HL-60 (cell line): ENCODE measurements at places on chromosomes 2 and 18.

- DNase-seq = no peak
Observed at GRCh38 chr2:88845772-88846661, 154.5 kb downstream of the RPIA start.

DNA sequence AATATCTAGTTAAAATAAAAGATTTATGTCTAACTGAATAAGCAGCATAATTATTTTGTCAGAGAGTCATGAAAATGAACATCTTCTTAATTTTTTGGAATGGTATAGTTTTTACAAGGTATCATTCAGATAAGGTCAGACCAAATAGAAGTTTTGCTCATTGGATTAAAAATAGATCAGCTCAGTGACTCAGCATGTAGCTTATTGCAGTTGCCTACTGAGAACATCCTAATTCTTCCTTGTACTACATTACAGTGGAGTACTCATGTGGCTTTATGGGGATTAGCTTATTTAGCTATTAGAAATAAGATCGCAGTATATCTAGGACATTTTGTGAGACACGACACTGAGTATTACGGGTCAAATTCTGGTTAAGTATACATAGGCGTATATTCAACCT lies 38.2 kb upstream of the PPM1B start:
- no peak for DNase-seq

DNA sequence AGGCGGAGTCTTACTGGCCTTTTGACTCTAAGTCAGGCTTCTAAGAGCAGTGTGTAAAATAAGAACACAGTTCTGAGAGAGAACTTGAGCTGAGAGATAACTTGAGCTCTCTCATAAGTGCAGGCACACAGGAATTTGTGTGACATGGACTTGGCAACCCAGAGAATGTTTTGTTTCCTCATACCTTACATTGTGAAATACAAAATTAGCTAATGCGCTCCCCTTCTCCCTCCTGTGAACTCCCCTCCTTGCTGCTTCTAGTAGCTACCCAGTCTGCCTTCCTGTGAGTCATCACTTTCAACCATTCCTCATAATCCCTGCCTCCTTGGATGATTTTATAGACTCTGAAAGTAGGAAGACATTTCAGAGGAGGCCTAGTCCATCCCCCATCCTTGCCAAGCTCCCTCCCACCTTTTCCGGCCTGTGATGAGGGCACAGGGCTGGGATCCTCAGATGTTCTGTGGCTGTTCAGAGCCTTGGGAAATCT lies 22.6 kb downstream of the FER1L5 start:
- DNase-seq = peak; percentile 92

GRCh38 chr2:20525041-20526035 lies 78.5 kb downstream of the RHOB start:
- DNase-seq = no peak

GRCh38 chr18:62558015-62558663 lies 35.3 kb downstream of the ZCCHC2 start:
- DNase-seq = no peak

- DNase-seq = no peak
Observed at GRCh38 chr2:48983551-48983950, 170.8 kb downstream of the FSHR start.

GRCh38 chr2:241461693-241462677 lies 46.4 kb downstream of the STK25 start:
- DNase-seq = no peak

DNA sequence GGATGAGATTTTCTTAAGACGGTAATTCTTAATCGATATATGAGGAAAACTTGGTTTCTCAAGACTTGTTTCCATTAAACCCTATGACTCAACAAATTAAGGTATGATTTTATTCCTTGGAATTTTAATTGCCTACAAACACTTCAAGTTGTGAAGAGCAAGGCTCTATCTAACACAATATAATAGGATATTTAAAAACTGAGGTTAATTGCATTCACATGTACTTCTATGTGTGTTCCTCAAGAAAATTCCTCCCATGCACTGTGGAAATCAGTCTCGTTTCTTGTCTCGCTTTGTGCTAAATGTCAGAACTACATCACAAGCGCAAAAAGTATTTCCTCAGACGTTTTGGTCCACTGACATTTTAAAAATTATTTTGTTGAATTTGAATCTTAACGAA lies 109.6 kb upstream of the UNC80 start:
- DNase-seq = no peak

DNA sequence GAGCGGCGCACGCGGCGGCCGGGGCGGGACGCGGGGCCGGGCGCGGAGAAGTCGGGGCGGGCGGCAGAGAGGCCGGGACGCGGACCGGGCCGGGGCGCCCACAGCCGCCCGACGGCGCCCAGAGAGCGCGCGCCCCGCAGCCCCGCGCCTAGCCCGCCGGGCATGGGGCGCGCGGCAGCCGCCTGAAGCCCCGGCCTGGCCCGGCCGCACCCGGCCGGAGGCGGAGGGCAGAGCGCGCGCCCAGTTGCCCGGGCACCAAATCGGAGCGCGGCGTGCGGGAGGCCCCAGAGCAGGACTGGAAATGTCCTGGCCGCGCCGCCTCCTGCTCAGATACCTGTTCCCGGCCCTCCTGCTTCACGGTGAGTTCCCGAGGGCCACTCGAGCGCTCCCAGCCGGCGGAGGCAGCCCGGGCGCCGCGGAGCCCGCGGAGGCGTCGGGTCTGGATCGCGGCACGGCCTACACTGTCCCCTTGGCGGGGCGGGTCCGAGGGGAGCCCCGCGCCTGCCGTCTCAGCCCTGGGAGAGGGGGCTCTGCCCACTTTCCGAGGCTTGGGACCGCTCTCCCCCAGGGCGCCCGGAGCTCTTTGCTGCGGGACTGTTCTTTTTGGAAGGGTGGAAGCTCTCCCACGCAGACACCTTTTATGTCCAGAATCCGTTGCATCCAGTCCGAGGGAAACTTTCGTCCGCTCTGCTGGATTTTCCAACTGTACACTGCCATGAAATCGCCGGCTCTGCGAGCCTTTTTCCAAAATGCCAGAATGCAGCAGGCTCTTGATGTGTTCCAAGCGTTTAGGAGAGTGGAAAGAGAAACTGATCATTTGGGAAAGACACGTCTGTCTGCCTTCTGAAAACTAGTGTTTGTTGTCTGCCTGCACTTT lies 484 bp downstream of the APCDD1 start:
- no peak for DNase-seq

GRCh38 chr2:197398913-197399312 lies 35.9 kb downstream of the SF3B1 start:
- DNase-seq = no peak

- no peak for DNase-seq
Observed at GRCh38 chr2:83221258-83221657, 1237.8 kb downstream of the SUCLG1 start.

- DNase-seq = peak; percentile 51
Observed at GRCh38 chr18:12659904-12660605, 2.1 kb upstream of the SPIRE1 start.

GRCh38 chr2:119126650-119127049 lies 31.9 kb downstream of the C1QL2 start:
- no peak for DNase-seq

- no peak for DNase-seq
Observed at GRCh38 chr2:234841321-234842015, 110.3 kb upstream of the SH3BP4 start.

DNA sequence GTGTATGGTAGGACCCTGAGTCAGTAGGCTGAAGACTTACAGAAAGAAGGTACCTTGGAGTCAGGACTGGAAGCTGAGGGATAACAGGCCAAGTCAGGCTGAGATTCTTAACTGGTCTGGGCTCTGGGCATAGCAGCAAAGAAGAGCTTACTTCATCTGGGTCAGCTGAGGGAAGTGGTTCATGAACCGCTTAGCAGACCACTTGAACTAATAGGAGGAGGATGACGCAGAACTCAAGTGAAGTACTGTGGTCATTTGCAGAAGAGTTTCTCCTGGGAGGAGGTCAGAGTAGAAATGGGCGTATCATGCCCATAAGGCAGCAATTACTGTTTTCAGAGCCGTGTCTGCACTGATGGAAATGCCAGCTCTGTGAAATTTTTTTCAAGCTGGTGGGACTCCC lies 164.5 kb downstream of the LCLAT1 start:
- no peak for DNase-seq

DNA sequence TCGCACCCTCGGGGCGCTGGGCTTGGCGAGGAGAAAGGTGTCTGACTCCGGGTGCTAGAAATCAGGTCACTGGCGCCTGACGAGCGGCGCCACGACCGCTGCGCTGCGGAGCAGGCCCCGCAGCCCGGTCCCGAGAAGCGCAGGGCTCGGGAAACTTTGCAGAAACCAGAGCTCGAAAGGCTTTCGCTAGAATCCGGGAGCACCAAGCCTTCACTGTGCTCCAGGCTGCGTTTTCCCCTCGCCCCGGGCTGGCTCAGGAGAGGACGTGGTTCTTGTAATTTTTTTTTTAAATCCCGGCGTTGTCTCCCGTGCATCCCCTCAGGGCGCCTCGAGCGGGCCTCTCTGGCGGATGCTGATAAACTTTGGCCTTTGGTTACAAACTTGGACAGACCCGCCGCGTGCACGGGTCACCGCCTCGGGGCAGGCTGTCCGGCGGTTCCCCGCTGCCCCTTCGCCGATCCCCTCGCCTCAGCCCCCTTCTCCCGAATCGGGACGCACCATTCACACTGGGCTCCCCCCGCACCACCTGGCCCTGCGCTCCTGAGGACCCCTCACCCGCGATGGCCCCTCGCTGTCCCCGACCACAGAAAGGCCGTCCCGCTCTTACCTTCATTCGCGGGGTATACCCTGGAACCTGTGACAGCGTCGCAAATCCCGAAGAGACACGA lies 419 bp downstream of the EPHA4 start:
- no peak for DNase-seq

DNA sequence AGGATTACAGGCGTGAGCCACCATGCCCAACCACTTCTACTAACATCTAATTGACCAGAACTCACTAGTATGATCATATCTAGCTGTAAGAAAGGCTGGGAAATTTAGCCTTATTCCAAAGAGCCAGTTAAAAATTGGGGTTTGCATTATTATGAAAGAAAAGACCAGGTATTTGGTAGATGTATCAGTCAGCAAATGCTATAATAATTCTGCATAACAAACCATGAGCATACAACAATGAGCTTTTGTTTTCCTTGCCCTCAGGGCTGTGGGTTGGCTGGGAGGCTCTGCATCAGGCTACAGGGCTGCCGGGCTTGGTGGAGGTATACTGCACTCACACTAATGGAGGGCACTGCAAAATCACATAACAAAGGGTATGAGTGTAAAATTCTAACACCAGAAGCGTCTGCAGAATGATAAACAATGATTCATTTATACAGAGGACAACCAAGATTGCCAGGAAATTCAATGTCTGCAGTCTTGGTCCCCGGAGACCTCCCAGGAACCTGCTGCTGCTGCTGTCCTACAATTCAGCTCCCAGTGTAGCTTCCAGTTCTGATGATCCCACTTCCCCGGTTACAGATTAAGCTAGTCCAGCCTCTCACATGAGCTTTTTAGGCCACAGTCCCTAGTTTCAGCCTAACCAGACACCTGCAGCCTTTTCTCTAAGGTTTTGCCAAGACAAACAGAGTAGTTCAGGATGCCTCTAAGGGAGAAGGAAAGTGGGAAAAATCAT lies 32.2 kb upstream of the ST3GAL5 start:
- no peak for DNase-seq

DNA sequence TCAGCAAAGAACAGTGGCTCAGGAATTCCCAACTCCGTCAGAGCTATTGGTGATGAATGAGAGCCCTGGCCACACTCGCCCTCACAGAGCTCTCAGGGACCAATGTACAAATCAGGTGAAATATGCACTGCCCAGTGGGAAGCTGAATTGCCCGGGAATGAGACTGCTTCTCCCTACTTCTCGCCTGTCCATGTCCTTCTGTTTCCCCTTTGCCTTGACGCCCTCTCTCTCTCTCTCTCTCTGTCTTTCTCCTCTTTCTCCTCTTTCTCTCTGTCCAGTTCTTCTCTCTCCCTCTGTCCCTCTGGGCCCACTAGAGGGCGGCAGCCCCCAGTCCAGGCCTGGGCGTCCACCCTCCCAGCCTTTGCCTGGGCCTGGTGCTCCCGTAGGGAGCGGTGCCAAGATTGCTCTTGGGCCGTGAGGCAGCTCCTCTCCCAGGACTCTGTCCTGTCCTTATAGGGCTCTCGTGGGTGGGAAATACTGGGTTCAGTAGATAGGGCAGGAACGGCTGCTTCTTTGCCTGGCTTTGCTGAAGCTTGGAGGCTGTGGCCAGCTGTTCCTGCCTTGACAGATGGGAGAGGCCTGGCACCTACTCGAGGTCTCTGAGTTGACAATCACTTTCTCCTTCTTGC lies 28.4 kb upstream of the PUM2 start:
- DNase-seq = no peak

GRCh38 chr2:100394111-100394641 lies 23.3 kb downstream of the CHST10 start:
- DNase-seq = no peak

- no peak for DNase-seq
Observed at GRCh38 chr2:143607231-143608062, 478.2 kb downstream of the ARHGAP15 start.

- DNase-seq = no peak
Observed at GRCh38 chr2:64204703-64205102, 60.5 kb upstream of the PELI1 start.

GRCh38 chr2:217998926-217999594 lies 3.7 kb downstream of the TNS1 start:
- DNase-seq = no peak

GRCh38 chr2:188114014-188114413 lies 177.7 kb upstream of the GULP1 start:
- DNase-seq = no peak

- DNase-seq = no peak
Observed at GRCh38 chr18:6366776-6367175, 47.9 kb downstream of the L3MBTL4 start.

GRCh38 chr2:176160251-176160985 lies 3.3 kb downstream of the HOXD3 start:
- DNase-seq = no peak

GRCh38 chr2:238286095-238286494 lies 2.3 kb downstream of the PER2 start:
- no peak for DNase-seq

DNA sequence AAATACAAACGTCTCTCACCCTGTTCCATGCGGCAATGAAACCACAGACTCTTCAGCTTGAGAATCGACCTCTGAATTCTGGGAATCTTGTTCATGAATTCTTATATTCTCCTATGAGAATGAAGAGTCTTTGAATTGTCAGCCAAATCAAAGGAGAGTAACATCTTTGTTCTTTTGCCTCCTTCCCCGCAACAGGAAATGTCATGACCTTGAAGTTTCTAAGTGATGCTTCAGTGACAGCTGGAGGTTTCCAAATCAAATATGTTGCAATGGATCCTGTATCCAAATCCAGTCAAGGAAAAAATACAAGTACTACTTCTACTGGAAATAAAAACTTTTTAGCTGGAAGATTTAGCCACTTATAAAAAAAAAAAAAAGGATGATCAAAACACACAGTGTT lies 21.8 kb downstream of the TNFAIP6 start:
- no peak for DNase-seq

DNA sequence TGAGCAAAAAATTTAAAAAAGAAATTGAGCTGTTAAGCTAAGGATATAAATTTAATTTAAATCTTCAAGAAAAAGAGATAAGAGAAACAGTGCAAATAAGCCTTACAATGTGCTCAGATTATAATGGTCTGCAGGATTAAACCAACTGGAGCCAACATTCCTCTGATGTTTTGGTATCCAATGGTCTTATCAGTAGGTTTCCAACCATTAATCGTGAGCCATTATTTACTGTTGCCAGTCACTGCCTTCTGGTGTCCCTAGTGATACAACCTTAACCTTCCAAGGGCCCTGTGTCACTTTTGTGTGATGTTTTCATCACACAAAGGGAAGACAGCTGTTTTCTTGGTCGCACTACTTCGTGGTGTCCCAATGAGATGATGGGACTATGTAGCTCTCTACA lies 134.5 kb upstream of the CTAGE1 start:
- no peak for DNase-seq

GRCh38 chr18:75828379-75828778 lies 400.9 kb upstream of the SMIM21 start:
- DNase-seq = no peak
